ENCODE measurements at places on chromosomes 3 and 15.

DNA sequence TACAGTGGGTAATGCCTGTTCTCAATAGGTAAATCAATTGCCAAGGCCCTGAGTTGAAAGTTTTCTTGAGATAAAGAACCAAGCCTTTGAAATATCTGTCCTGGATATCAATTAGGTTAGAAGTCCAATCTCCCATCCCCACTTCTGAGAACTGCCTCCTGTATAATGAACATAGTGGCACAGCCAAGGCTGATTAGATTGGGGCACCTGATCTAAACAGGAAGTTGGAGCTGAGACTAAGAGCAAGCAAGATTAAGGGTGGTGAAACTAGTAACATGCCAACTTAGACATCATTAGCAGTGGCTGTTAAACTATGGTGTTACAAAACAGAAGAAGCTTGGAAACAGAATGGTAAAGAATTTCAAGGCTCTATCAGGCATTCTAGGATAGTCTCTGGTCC, 137.7 kb upstream of the TMEM108 start:
- H3K36me3 ChIP-seq: no peaks in the 10 kb centered on the region
- H3K4me1 ChIP-seq: no peaks in the 10 kb centered on the region
- H3K4me3 ChIP-seq: no peak overlapping the region
- H3K27ac ChIP-seq: no peak overlapping the region
- H3K27me3 ChIP-seq: no peaks in the 10 kb centered on the region

DNA sequence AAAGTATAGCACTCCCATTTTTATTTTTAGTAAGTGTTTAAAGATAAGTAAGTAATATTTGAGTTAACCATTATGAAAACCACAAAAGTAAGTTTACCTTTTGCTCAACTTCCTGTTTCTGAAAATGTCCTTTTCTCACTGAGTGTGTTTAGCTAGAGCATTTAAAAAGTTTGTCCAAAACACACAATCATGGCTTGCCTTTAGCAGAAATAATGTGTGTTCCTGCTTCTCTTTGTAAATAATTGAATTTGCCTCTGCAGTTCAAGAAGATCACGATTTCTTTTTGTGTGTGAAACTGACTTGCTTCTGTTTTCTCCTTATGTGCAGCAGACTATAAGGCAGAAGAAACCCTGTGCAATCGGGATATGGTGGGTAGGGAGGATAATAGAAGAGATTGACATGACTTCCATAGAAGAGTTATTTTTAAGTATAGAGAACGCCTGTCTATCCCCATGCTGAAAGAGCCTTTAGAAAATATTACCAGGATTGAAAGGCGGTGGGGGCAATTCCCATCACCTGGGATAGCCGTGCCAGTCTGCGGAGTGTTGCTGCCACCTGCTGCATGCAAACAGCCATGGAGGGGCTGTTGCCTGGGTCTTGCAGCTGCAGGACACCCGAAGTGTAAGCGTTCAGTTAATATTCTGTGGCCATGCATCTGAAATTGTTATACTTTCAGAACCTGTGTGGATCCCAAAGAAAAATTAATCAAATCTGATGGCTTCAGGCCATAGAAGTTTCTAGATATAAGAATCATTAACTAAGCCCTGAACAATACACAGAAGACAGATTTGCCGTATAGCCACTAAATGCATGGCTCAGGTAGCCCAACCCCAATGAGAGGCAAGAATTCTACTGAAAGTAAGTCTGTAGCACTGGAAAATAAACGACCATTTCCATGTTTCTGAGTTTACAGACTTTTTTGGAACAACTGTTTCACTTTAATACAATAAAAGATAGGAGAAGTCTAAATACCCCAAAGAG, 2.4 kb upstream of the CD96 start:
- peaks cover 3% of the 10 kb centered on the region for H3K4me1 ChIP-seq
- no peak overlapping the region for H3K27ac ChIP-seq
- no peaks in the 10 kb centered on the region for H3K27me3 ChIP-seq
- DNase-seq: no peak

DNA sequence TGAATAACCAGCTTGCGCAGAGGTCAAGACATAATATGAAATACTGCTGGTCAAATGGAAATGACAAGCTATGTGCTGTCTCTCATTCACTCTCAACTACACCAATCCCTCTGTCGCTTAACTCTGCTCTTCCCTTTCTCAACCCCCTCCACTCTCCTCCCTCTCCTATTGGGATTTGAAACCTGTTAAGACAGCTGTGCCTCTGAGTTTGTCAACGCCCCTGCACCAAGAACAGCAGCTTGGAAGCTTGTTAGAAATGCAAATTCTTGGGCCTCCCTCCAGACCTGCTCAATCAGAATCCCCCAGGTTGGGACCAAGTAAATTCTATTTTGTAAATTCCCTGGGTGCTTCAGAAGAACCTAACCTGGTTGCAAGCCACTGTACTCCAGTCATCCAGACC, 149.7 kb upstream of the ATP2B2 start:
- H3K36me3 ChIP-seq: no peaks in the 10 kb centered on the region
- no peak overlapping the region for H3K4me3 ChIP-seq
- H3K27me3 ChIP-seq: no peaks in the 10 kb centered on the region
- H3K27ac ChIP-seq: no peak overlapping the region
- no peak for DNase-seq

- no peak for DNase-seq
- no peak overlapping the region for H3K4me3 ChIP-seq
- H3K27ac ChIP-seq: peak overlapping the region; percentile 53
These were observed 38.9 kb upstream of the TPRG1 start for GRCh38 chr3:189132839-189133238.

- H3K4me3 ChIP-seq: no peak overlapping the region
- H3K27ac ChIP-seq: no peak overlapping the region
- H3K4me1 ChIP-seq: peaks cover 9% of the 10 kb centered on the region
- H3K27me3 ChIP-seq: no peaks in the 10 kb centered on the region
These were observed 27.6 kb upstream of the GPR171 start for GRCh38 chr3:151230646-151231045.

GRCh38 chr3:24514119-24514518, 19.5 kb upstream of the THRB start:
- H3K27ac ChIP-seq: no peak overlapping the region
- no peaks in the 10 kb centered on the region for H3K27me3 ChIP-seq
- DNase-seq: no peak
- H3K4me3 ChIP-seq: no peak overlapping the region
- H3K4me1 ChIP-seq: no peaks in the 10 kb centered on the region

DNA sequence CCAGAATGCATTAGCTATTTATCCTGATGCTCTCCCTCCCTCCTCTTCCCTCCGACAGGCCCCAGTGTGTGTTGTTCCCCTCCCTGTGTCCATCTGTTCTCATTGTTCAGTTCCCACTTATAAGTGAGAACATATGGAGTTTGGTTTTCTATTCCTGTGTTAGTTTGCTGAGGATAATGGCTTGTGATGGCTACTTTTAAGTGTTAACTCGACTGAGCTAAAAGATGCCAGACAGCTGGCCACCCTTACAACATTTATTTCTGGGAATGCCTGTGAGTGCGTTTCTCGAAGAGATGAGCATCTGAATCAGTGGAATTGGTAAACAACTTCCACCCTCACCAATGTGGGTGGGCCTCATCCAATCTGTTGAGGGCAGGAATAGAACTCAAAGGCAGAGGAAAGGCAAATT, 24.7 kb upstream of the TM2D3 start:
- no peaks in the 10 kb centered on the region for H3K4me1 ChIP-seq
- no peak overlapping the region for H3K4me3 ChIP-seq
- no peak for DNase-seq
- no peak overlapping the region for H3K27ac ChIP-seq

DNA sequence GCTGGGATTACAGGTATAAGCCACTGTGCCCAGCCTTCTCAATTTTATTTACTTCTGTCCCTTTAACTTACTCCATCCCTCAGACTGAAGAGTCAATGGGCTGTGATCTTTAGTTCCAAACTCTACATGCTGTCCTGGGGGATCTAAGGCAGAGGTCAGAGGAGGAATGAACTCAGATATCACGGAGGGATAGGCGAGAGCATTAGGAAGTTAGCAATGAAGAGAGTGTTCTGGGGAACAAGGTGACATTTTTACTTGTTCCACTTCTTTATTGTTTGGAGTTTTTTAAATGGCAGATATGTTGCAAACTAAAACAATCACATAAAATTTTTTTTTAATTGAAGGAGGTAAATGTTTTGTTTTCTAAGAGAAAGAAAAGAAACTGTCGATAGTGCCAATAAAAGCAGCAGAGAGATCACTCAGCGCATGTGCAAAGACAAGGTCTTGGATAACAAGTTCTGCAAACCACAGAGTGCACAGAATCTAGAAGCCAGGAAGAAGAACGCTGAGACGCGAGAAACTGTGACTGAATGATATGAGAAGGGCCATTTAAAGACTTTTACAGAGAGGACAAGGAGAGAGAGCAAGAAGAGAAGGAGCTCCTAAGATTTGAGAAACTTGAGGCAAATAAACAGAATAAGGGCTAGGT, 10.8 kb upstream of the CA12 start:
- no peaks in the 10 kb centered on the region for H3K4me1 ChIP-seq
- H3K4me3 ChIP-seq: no peak overlapping the region

GRCh38 chr3:112407888-112408702, 75.1 kb downstream of the CD200 start:
- no peaks in the 10 kb centered on the region for H3K4me1 ChIP-seq
- no peak for DNase-seq
- H3K36me3 ChIP-seq: no peaks in the 10 kb centered on the region
- no peaks in the 10 kb centered on the region for H3K27me3 ChIP-seq
- no peak overlapping the region for H3K4me3 ChIP-seq

DNA sequence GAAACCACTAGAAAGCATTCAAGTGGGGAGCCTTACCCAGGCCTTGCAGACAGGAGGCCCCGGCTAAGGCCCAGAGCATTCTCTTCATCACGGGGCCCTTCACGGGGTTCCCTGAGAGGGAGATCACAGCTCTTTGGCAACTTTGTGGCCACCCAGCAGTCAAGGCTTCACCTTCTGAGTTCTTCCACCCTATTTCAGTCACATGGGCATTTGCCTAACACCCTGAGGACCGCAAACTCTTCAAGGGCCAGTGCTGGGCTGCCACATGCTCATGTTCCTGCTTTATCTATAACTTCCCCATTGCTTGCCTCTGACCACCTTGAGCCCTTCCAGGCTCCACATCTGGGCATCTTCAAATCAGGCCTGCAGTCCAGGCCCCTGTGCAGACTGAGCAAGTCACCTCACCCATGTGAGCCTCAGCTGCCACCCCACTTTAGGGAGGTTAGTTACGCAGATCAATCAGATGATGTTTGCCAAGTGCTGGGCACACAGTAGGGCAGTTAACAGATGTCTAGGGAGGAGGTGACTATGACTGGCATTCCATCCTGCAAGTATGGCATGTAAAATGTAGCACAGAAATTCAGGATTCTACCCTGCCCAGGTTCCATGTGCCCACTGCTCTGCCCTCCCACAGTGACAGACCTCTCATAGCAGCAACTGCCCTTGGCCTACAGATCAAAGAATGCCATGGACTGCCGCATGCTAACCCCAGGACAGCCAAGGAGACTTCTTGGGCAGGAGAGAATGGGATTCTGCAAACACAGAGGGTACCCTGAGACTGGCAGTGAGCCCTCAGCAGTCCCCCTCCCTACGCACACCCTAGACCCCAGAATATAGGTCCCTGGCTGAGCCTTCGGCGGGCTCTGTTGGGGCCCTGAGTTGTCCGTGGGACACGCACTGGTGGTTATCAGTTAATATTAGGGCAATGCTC, 37.6 kb upstream of the ZNF710 start:
- H3K36me3 ChIP-seq: no peaks in the 10 kb centered on the region
- no peak overlapping the region for H3K4me3 ChIP-seq
- no peak overlapping the region for H3K27ac ChIP-seq
- DNase-seq: no peak
- H3K27me3 ChIP-seq: no peaks in the 10 kb centered on the region

GRCh38 chr3:170054204-170054603, 16.4 kb downstream of the GPR160 start:
- no peak overlapping the region for H3K4me3 ChIP-seq
- H3K27me3 ChIP-seq: no peaks in the 10 kb centered on the region
- DNase-seq: no peak

DNA sequence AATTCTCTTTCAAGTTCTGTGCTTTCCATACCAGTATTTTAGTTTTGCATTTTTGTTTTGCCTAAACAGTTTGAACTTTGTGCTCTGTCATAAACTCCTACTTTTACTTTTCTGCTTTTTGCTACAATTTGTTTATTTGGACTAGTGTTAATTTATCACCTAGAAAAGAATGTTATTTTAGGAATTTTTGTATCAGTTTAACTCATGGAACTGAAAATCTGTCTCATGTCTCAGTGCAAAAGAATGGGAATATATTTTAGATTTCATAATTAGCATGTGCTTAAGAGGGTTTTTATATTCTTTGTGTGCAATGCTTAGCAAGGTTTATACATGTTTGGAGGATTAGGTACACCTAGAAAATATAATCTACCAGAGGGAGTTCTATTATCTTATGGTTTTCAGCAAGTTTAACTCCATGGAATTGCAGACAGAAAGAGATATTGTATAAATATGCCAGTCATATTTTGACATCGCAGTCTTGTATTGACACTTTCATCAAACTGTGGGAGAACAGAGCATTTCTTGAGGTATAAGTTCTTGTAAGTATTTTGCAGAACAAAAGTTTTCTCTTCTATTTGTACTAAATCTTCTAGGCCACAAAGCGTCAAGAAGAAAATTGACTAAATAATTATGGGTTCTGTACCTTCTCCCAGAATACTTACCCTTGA, 409.9 kb downstream of the RBMS3 start:
- no peaks in the 10 kb centered on the region for H3K27me3 ChIP-seq
- H3K36me3 ChIP-seq: no peaks in the 10 kb centered on the region
- DNase-seq: no peak
- H3K27ac ChIP-seq: peak overlapping the region; percentile 22
- no peaks in the 10 kb centered on the region for H3K4me1 ChIP-seq

DNA sequence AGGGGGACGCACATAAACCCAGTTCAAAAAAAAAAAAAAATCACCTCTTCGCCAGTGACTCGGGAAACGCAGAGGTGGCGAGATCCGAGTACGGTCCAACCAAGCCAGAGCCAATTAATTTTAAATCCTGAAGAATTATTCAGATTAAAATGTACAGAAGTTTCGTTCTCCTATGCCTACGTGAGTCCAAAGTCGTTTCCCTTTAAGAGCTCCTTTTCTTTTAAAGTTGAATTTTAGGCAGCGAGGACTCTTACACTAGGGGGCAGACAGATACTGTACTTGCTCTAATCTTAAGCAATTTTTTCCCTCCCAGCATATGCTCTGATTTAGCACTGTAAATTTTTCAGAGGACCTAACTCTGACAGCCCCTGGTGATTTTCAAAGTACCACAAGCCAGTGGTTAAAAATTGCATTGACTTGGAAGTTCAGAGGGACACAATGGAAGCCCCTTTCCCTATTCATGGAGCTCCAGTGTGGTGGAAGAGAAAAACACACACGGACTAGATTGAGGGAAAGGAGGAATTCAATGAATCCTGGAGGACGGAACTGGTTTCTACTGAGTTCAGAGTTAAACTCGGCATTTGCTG, 3.3 kb upstream of the NR2F2 start:
- no peaks in the 10 kb centered on the region for H3K27me3 ChIP-seq
- peak; percentile 65 for DNase-seq
- H3K4me3 ChIP-seq: peak overlapping the region; percentile 56
- H3K27ac ChIP-seq: peak overlapping the region; percentile 98

GRCh38 chr3:177835917-177836316, 638.6 kb upstream of the TBL1XR1 start:
- no peak for DNase-seq
- H3K27ac ChIP-seq: no peak overlapping the region
- H3K36me3 ChIP-seq: no peaks in the 10 kb centered on the region
- H3K4me3 ChIP-seq: no peak overlapping the region

GRCh38 chr3:187748050-187748481, 2.8 kb upstream of the BCL6 start:
- peak; percentile 99 for DNase-seq
- H3K27ac ChIP-seq: peak overlapping the region; percentile 100
- H3K4me1 ChIP-seq: peaks cover 18% of the 10 kb centered on the region
- no peaks in the 10 kb centered on the region for H3K36me3 ChIP-seq
- H3K4me3 ChIP-seq: no peak overlapping the region

All from tibial nerve (tissue), 4 donors.